ENCODE measurements at places on chromosomes 3 and 15. TPM values are rescaled to one million over a fixed set of nuclear protein-coding genes. Genes with fewer than 3 reads are reported as not detected.

HTD2 gene
- total RNA-seq, result 15.1 TPM

DNAJA4 gene
- total RNA-seq, result 145 TPM

CCDC54 gene
- 107 TPM for total RNA-seq

DNA sequence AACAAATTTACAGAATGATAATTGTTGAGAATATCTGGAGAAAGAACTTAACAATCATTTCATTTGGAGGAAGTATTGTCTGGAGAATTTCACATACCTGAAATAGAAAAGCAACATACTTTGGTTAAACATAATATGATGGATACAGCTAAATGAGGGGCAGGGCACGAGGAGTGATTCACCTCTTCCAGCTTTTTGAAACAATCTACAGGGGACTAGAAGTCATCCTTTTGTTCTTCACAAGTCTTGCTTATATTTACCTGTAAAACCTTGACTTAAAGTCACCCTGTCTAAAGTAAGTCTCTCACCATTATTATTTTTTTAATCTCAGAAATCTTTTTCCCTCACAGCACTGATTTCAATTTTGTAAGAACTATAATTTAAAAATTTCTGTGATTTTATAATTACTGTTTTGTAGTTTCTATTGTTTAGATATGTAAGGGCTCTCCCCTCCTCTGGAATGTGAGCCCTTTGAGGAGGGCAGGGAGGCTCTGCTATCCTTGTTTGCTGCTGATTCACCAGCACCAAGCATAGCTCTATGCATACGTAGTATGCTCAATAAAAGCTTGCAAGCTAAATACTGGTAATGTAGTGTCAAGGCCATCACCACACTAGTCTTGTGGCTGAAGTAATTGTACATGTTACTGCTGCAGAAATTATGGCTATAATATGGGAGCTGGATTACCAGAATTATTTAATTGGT is 193.9 kb upstream of the THRB start:
- no peak for DNase-seq

DNA sequence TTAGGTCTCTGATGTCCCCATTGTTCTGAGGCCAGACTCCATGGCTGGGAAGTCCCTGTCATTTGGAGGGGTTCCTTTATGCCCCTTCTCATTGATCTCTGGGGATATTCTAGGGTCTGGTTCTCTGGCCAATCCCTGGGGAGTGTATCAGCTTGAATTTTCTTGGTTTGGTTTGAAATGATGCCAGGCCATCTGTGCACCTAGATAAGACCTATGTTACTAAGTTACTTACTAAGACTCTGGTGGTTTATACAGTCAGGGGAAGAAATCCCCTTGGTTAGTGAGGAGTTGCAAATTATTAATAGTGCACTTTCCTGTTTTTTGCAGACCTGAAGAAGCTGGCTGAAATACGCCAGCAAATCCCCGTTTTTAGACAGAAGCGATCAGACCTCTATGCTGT is 20.3 kb downstream of the NIT2 start:
- DNase-seq, result no peak

GRCh38 chr3:184776916-184777315 is 35.0 kb upstream of the VPS8 start:
- no peak for DNase-seq

GRCh38 chr3:9178697-9179096 is 70.7 kb downstream of the SRGAP3 start:
- no peak for DNase-seq

CTXND1 gene
- total RNA-seq, result 0.06 TPM

DNA sequence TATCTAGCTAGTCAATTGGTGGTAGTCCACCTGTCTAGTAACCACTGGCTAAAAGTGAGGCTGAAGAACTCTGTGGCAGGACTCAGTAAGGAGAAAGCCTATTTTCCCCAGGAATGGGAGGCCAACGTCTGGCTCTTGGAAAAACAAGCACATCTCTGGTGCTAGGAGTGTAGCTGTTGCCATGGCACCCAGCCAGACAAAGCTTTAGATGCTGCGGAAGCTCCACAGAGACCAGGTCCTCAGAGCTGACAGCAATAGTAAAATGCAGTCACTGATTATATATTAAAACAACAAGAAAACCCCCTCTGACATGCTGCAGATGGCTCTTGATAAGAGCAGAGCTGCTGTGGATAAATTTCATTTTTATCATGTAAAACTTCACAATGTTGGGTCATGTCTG is 124.9 kb upstream of the STRIT1 start:
- DNase-seq, result peak; percentile 21

GRCh38 chr15:44532689-44533088 is 4.3 kb upstream of the EIF3J start:
- DNase-seq, result no peak

DNA sequence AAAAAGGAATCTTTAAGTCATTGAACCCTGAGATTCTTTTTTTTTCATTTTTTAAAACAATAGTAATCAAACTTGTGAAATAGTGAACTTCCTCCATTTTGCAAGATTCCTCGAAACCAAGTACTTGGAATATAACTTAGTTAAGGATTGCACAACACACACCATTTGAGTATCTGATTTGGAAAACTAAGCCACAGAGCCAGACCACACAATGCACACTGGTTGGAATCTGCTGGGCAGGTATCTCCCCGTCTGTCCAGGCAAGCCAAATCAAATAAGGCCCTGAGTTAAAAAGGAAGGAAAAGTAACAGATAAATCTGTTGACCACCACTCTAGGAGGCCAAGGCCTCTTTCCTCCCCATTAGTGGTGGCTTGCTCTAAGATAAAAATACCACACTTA is 177.5 kb upstream of the ICE2 start:
- no peak for DNase-seq

- DNase-seq, result no peak
Measured at GRCh38 chr15:60966316-60966715, 262.8 kb downstream of the RORA start.

SMAD6 gene
- total RNA-seq, result 19.4 TPM

MAP6D1 gene
- 8.3 TPM for total RNA-seq

SOX14 gene
- total RNA-seq, result not detected

IQCF5 gene
- 114 TPM for total RNA-seq

DNA sequence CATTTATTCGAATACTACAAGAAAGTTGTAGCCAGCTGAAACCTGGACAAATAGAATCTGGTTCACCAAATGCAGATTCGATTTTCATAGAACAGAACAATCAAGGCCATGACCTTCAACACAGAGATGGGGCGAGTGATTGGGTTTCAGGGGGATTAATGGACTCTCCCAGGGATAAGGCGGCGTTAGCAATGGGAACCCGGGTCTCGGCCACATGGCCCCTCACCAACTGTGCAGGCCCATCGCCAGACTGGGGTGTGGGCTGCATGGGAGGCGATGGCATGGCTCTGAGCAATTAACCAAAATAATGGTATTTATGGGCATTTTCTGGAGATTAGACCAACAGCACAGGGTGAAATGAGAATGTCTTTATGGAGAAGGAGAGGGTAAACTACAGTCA is 34.2 kb downstream of the VGLL4 start:
- DNase-seq, result no peak

GRCh38 chr3:41234823-41235721 is 35.8 kb downstream of the CTNNB1 start:
- no peak for DNase-seq

- no peak for DNase-seq
Measured at GRCh38 chr3:131835906-131836305, 198.9 kb downstream of the CPNE4 start.

- DNase-seq, result no peak
Measured at GRCh38 chr3:4994823-4995499, 15.7 kb downstream of the BHLHE40 start.

GRCh38 chr3:36678216-36679013 is 85.9 kb downstream of the DCLK3 start:
- DNase-seq, result no peak

- DNase-seq, result no peak
Measured at GRCh38 chr15:87967951-87968350, 288.6 kb downstream of the NTRK3 start.

- DNase-seq, result no peak
Measured at GRCh38 chr3:18100121-18100520, 325.0 kb downstream of the SATB1 start.

DNA sequence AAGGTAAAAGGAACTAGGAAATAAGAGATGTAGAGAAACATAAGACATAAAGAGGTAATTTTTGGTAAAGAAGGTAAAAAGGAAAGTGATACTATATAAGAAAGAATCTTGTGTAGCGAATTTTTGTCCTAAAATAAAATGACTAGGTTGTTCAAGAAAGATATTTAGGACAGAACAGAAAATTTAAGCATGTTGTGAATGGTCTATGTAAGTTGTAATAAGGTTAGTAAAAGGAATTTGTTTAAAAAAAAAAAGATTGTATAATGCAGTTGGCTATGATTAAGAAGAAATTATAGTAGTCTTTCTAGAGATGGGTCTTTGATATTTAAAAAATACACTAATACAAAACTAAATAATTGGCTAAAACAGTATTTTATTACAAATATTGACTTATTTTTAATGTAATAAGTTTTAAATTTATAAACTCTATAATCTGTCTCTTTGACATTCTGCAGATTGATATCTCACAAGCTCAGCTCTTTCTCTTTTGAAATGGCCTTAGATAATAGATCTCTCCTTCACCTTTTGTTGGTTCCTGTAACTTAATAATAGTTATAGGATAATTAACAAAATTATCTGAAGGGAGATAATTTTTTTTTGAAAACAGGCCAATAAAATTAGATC is 3.7 kb upstream of the SLC41A3 start:
- DNase-seq, result no peak

DNA sequence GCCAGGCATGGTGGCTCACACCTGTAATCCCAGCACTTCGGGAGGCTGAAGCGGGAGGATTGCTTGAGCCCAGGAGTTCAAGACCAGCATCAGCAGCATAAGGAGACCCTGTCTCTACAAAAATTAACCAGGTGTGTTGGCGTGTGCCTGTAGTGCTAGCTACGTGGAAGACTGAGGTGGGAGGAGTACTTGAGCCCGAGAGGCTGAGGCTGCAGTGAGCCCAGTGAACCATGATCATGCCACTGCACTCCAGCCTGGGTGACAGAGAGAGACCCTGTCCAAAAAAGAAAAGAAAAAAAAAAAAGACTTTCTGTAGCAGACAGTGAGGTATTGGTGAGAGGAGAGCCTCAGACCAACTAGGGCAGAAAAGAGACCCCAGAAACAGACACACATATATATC is 263.8 kb downstream of the XXYLT1 start:
- no peak for DNase-seq

DNA sequence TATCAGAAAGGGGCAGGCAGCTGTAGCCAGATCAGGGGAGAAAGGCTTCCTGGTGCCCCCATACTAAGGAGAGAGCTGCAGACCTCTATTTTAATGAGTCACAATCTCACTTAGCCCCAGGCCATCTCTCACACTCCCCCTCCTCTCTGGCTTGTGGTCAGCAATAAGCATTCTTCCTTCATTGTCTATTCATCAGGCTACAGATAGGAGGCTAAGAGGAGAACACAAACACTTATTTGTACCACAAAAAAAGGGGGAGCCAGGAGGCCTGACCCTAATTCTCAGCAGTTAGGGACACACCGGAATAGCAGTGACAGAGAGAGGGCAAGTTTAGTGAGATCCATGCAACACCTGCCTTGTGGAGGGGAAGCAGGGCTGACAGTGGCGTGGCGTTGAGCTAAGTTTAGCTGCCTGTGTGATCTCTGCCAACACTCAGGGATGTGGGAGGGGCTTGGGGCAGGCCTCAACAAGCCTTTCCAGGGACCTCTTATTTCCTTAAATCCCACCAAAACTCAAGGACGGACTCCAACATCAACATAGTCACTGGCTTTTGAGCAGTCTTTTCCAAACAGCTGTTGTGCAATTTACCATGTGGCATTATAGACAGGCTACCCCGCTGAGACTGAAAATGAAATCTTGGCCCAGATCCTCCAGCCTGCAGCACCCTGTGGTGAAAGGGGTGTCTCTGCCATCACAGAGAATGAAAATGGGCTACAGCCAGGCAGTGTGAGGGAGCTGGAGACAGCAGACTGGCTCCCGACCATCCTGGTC is 191.9 kb upstream of the TSC22D2 start:
- DNase-seq, result no peak

SCAANT1 gene
- not detected for total RNA-seq

DNA sequence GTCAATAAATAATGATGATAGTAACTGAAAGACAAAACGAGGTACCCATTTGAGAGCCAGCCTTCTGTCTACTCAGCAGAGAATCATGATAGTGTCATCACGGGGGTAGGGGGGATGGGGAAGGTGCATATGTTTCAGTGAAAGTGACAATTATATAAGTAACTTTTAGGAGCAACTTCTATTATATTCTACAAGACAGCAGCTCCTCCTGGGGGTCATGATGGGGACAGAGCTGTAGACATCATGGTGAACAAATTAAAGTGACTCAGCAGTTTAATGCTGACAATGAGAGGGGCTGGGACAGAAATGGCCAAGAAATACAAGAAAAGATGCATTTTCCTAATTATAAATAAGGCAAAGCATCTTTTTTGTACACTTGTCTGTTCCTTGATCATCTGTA is 11.8 kb downstream of the CAPN3 start:
- DNase-seq, result no peak

GRCh38 chr3:169138849-169139420 is 524.6 kb downstream of the MECOM start:
- DNase-seq, result no peak

- DNase-seq, result peak; percentile 77
Measured at GRCh38 chr3:38479431-38480092, 16.6 kb upstream of the EXOG start.

DNA sequence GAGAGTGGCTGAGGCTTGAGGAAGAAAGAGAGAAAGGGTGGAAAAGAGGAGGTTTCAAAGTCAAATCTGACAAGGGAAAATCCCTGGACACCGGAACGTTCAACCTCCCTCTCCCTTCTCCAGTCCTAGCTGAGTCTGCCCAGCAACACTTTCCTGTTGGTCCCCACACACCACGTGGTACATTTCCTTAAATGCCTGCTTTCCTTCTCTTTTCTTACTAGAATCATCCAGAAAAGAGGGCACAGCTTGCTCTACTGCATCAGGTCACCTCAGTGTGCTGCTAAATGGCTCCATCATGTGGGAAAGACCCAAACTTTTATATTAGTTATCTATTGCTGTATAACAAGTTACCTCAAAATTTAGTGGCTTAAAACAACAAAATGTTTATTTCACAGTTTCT is 181.2 kb downstream of the NECTIN3 start:
- peak; percentile 43 for DNase-seq

DNA sequence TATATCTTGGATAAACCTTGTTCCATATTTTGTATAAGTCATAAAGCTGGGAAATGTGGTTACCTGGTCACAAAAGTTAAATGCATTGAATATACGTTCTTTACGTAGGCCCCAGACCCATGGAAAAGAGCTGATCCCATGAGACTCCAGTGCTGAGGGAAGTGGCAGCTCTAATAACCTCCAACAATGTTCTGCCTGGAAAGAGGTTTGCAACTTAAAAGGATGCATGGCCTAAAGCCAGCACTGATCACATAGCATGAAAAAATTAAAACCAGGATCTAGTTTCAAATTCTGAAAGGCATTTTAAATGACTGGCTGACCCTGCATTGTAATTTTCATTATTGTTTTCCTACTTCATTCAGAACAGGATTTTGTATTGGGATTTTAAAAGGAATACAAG is 27.9 kb upstream of the STRIT1 start:
- no peak for DNase-seq

PCOLCE2 gene
- total RNA-seq, result 10.7 TPM

- no peak for DNase-seq
Measured at GRCh38 chr3:135650309-135650708, 315.2 kb upstream of the PPP2R3A start.

- no peak for DNase-seq
Measured at GRCh38 chr3:25125201-25125600, 302.9 kb upstream of the RARB start.

ECE2 gene
- 1.4 TPM for total RNA-seq

FEZF2 gene
- total RNA-seq, result not detected

Data from testis (tissue), 5 donors.